Dermis blood vessel endothelial cell (primary cell): ENCODE measurements at places on chromosomes 7 and 10. TPM values are rescaled to one million over a fixed set of nuclear protein-coding genes. Genes with fewer than 3 reads are reported as not detected.

INSYN2A gene
- not detected in 2 replicates for total RNA-seq

CLCN1 gene
- total RNA-seq, result not detected in 2 replicates

PDE6C gene
- not detected in 2 replicates for total RNA-seq

THSD7A gene
- 31.6 and 38.8 TPM in 2 replicates for total RNA-seq

GRCh38 chr7:144415858-144416257 is 12.4 kb upstream of the NOBOX start:
- DNase-seq, result no peak

DNA sequence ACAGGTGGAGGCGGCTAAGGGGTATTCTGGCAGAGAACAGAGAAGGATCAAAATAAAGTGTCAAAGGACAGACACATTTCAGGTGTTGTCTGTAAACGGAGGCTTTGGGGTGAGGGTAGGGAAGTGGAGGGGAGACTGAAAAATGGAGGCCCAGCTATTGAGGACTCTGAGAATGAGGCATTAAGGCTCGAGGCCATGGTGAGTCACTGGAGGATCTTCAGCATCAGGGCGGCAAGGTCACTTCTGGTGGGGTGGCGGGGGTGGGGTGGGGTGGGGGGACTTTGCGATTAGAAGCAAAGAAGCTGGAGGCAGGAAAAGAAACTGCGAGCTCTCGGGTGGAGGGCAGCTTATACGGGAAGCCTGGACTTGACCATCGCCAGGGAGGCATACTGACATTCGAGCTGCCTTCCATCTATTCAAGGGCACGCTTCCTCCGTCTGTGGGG is 58.4 kb upstream of the PCGF5 start:
- no peak for DNase-seq

DNA sequence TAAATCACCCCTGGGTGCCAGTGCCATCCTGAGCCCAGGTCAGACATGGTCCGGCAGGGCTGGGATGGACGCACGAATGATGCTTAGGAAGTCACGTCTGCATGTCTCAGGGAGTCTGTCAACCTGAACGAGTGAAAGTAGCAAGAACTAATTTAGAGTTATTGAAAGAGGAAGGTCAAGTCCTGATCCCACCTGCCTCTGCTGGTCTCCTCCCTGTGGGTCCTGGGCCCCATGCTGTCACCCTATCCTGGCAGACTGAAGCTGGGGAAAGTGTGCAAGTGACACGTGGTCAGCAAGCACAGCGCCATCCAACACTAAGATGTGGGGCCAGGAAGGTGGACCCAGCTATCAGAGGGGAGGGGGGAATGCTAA is 26.1 kb upstream of the GRID1 start:
- no peak for DNase-seq

GRCh38 chr7:11430112-11430511 is 401.9 kb downstream of the THSD7A start:
- no peak for DNase-seq

- DNase-seq, result no peak
These were observed 13.5 kb downstream of the PRF1 start for GRCh38 chr10:70588859-70589570.

DNA sequence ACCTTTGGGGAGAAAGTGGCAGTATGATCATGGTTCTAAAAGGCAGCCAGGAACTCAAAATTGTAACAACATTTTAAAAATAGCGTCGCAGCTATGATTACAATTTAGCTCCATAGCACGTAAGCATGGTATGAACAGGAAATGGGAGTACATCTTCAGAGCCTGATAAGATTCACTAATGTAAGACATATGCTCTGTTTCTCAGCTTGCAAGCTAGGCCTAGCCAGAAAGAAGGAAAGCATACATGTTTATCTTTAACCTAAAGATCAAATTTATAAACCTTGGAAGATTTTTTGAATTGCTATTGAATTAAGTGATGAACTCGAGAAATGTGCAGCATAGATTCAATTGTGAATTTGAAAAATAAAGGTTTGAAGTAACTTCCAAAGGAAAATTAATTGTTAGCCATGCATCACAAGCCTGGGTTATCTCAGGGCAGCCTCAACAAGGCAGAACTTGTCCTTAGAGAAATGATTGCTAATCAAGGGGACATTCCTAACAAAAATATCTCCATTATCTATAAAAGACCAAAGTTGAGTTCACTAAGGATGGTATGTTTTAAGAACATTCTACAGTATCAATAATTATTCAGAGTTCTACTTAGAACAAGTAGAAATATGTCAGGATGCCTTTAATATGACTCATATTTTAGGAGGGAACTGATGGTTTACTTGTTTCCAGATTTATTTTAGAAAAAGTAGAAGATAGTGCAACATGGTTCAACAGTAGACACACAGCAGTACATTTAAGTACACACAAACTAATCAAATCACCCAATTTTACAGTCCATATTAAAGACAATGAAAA is 38.8 kb upstream of the SEPTIN7 start:
- no peak for DNase-seq

DNA sequence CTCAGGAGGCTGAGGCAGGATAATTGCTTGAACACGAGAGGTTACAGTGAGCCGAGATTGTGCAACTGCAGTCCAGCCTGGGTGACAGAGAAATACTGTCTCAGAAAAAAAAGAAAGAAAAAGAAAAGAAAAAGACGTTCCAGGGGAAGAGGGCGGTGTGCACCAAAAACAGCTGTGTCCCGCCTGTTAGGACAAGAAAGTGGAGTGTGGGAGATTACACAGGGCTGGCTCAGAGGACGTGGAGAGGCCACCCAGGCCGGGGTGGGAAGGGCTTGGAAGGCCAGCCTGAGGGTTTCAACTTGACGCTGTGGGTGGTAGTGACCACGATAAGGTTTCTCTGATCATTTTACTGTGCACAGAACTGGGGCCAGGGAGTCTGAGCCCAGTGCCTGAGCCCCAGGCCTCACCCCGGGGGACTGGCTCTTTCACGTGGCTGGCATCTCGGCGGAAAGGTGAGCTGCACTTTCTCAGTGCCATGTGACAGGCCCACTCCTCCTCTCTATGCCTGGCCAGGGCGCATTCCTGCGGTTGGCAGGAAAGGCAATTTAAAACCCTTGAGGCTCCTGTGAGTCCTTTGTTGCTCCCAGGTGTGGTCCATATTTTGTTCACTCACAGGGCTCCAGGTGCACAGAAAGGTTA is 13.9 kb downstream of the RHBDD2 start:
- DNase-seq, result no peak

DNA sequence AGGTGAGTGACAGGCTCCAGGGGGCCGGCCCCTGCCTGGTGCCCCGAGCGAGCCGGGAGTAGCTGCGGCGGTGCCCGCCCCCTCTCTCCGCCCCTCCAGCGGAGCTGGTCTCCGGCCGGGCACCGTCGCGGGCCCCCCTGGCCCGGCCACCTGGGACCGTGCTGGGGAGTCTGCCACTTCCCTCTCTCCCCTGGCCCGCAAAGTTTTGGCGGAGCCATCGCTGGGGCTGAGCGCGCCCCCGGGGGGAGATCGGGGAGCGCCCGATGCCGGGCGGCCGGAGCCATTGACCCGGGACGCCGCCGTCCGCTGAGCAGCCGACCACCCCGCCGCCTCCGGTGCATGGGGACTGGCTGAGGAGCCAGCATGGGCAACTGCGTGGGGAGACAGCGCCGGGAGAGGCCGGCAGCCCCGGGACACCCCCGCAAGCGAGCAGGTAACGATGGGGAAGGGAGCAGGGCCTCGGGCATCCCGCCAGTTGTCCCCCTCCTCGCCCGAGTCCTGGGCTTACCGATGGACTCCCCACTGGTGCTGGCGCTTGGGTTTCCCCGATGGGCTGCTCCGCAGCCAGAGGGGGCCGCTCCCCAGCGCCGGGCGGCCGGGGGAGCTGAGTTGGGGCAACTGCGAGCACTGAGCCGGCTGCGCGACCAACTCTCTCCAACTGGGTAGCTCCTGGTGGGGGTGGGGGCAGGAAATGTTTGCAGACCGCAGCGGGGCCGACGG is at the start of gene UBTD1:
TSS of gene UBTD1 (plus strand) at position 84 of the 720 bp plus-strand sequence. CDS start at position 364, 280 bp downstream.
- peak; percentile 66 for DNase-seq

DNA sequence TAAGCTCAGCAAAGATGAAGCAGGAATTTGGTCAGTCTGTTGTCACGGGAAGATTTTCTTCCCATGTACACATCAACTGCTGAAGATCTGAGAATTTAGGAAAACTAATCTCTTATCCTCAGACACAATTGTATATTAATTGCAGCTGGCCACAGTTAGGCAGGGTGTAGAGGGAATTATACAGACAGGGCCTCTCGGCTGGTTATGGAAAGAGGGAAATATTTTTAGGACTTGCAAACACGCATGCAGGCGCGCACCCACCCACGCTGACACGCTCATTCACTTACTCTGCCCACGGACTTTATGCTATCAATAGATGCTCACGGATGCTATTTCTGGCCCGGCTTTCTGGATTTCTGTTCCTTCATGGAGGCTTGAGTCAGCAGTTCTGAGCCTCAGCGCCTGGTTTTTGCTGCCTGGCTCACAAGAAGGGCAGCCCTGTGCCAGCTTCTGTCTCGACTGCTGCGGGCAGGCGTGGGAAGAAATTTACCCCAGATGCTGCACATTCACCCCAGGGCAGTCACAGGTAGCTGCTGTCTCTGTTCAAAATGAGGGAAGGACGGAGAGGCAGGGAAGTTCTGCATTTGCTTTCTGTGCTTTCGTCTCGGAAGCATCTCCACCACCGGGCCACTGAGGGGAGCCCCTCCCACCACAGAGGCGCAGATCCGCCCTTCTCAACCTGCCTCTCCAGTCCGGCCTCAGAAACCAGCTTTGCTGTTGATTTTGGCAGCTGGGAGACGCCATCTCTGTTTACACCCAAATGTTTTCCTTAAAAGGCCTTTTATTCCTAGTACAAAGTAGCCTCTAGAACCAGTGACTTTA is 116.3 kb upstream of the BTBD16 start:
- DNase-seq, result no peak

DNA sequence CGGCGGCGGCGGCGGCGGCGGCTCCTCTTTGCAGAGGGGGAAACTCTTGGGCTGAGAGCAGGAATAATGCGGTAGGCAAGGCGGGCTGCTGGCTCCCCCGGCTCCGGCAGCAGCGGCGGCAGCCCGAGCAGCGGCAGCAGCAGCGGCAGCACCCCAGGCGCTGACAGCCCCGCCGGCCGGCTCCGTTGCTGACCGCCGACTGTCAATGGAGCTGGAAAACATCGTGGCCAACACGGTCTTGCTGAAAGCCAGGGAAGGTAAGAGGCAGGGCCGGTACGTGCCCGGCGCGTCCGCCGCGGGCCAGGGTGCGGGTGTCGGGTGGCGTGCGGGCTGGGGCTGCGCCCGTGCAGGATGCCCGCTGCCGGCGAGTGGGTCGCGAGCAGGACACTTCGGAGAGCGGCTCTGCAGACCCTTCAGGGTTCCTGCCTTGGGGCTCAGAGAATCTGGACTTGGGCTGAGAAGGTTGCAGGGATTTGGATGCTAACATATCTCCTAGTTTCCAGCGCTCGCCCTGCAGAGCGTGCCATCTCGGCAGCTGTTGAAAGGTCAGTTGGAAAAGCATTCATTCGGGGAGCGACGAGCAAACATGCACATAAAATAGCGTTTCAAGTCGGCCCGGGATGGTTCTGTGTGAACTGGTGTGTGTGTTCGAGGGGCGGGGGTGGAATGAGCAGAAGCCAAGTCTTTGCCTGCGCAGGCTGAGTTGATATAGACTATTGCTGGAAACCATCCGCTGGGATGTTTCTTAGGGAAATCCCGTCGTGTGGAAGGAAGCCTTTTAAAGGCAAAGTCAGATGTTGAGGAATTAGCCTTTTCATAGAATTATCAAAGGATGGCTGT is 562 bp downstream of the GRK5 start:
- DNase-seq, result peak; percentile 71

DNA sequence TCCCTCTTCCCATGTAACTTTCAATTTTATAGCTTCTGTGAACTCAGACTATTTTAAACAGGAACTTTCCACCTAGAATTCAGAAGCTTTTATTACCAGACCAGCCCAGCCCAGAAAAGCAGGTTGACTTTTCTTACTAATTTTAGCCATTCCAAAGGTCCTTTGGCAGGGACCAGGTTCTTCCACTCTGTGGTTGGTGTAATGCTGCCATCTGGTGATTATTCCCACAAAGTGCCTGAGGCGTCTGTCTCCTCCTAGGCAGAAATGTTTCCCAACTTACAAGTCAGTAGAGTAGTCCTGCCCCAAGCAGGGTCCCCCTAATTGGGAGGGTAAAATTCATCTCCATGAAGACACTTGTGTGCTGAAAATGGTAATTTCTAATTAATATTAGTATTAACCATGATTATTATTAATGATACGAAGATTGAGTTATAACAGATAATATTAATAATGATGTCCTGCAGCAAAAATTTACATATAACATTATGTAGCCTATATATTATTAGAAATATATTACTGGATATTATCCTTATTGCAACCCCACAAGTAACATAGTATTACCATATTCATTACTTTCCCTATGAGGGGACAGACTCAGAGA is 53.0 kb upstream of the PPP1R17 start:
- peak; percentile 55 for DNase-seq

DNA sequence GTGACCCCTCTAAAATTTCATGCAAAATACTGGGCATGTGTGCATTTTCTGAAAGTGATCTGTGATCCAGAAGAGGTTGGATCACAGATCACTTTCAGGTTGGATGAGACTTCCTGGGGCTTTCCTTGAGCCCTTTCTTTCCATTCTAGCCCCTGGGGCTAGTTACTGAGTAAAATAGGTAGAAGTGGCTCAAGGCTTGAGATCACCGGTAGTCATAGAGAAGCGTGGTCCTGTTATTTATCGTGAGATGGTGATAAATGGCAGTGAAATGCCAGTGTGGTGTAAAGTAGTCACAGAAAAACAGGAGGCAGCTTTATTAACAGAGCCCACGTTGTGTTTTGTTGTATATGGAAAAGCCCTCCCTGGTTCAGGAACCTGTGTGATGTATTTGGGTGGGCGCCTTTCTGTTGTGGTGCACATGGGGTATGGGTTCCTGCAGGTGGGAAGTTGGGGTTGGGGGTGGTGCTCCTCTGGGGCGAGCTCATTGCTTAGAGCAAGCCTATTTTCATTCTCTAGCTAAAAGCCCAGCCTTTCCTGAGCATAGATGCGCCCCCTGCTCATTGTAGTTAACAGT is 34.0 kb upstream of the SH2D4B start:
- DNase-seq, result no peak

DNA sequence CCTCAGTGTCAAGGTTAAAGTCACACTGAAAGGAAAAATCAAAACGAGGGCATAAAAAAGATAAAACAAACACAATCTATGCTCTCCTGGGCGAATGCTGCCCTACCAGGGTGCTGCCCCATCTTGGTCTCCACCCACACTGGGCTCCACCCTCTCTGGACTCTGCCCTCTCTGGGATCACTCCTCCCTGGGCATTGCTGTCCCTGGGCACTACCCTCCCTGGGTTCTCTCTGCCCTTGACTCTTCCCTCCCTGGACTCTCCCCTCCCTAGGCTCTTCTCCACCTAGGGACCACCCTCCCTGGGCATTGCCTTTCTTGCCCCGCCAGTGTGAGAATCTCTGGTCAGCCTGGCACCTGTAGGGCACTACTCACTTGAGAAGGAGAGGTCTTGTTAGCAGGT is 8.6 kb downstream of the GDF2 start:
- no peak for DNase-seq
